ENCODE measurements at places on chromosomes 13 and 19.

DNA sequence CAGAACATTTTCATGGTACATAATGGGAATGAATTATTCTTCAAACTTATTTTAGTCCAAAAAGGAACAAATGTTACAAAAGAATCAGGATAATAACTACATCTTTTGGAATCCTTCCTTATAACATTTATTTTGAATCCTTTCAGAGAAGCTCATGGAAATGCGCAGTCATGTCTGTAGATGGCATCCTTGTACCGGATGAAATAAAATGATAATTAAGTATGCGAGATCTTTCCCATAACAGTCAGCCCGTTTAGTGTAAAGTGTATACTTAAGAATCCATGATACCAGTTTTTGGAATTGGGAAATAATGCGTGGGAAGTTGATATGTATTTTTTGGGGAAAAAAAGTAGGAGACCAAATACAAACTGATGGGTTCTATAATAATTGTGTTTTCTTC is 418.8 kb downstream of the GPC5 start:
- no peak for DNase-seq

GRCh38 chr19:1715540-1715939 is 37.8 kb upstream of the ONECUT3 start:
- no peak for DNase-seq

- no peak for DNase-seq
These were observed 194.1 kb downstream of the KLF12 start for GRCh38 chr13:73940098-73940497.

DNA sequence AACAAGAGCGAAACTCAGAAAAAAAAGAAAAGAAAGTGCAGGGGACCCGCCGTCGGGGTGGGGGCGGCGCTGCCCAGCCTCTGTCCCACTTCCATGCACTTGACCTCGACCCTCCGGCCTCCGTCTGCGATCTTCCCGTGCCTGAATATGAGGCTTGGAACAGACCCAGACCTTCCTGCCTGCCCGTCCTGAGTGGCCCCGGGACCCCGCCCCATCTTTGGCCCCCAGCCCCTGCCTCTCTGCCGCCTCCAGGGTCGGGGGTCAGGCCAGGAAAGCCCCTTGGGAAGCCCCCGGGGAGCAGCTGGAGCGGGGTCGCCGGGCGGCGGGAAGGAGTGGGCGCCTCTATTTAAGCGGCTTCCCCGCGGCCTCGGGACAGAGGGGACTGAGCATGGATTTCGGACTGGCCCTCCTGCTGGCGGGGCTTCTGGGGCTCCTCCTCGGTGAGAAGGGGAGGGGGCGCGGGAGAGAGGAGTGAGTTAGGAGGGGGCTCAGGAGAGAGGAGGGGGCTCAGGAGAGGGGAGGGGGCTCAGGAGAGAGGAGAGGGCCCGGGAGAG is at the start of gene MADCAM1:
TSS of gene MADCAM1 (plus strand) at position 375 of the 554 bp plus-strand sequence. CDS start at position 389, 14 bp downstream.
- DNase-seq = no peak

- no peak for DNase-seq
These were observed 6.7 kb downstream of the TEX29 start for GRCh38 chr13:111326981-111327642.

DNA sequence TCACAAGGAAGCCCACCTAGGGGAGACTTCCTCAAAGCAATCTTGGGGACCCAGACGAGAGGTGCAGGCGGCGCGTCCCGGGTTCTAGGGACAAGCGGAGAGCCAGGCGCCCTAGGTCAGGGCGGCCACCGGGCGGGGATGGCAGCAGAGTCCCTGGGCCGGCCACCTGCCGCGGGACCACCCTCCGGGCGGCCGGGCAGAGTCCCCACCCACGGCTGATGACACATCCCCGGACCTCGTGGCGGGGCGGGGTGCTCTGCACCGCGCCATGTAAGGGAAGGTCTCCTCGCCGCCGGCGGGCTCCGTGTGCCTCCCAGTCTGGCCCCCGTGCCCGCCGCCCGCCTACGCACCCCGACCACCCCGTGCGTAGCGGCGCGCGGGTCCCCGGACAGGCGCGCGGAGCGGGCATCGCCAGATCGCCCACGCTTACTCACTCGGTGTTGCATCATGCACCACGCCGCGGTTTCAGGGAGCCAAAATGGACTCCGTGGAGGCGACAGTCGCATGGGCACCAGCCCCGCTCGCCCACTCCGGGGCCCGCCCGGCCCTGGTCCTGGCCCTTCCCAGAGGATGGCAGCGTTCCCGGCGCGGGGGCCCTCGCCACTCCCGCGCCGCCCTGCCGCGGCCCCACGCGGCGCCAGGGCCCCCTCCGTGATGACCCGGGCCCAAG is 643 bp downstream of the SLC7A1 start:
- no peak for DNase-seq

Data from fibroblast of skin of left quadriceps (primary cell).